ENCODE measurements at places on chromosomes 7 and 10.

DNA sequence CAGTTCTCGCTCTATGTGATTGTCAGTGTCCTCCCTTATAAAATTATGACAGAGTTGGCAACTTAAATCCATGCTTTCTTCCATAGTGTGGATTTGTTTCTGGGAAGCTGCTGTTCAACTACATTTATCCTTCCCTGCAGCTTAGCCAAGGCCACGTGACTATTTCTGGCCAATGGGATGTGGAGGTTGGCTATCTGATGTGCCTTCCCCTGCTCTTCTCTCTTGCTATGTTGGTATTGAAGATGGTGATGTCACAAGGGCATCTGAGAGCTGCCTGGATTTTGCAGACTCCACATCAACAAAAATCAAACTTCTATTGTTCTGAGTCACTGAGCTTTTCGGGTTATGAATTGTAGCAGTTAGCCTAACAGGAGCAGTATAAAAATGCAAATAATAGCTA, 164.9 kb upstream of the RHOBTB1 start:
- peak; percentile 12 for DNase-seq

- no peak for DNase-seq
Measured at GRCh38 chr7:27212497-27213432, 12.9 kb upstream of the HOXA13 start.

DNA sequence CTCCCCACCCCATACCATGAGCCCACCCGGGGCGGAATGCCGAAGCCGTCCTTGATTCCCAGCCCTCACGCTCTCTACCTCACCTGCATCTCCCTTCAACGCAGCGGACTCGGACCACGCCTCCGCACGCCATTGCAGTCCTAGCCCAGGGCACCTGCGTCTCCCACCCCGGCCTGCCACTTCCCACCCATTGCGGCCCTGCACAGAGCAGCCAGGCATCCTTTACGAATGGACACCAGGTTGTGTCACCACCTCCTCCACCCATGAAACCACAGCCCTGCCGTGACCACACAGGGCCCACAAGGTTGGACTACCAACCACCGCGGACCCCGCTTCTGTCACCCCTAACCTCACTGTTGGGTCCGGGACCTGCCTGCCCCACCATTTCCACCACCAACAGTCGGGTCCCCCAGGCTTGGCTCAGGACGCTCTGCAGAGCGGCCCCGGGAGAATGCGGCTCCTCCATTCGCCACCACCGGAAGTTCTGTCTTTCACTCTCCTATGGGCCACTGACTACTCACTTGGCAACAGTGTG, 232.5 kb downstream of the MAD1L1 start:
- DNase-seq: no peak

- no peak for DNase-seq
Measured at GRCh38 chr10:15363031-15363430, 8.1 kb downstream of the FAM171A1 start.

GRCh38 chr10:97553575-97554031, 19.0 kb upstream of the ANKRD2 start:
- peak; percentile 54 for DNase-seq

DNA sequence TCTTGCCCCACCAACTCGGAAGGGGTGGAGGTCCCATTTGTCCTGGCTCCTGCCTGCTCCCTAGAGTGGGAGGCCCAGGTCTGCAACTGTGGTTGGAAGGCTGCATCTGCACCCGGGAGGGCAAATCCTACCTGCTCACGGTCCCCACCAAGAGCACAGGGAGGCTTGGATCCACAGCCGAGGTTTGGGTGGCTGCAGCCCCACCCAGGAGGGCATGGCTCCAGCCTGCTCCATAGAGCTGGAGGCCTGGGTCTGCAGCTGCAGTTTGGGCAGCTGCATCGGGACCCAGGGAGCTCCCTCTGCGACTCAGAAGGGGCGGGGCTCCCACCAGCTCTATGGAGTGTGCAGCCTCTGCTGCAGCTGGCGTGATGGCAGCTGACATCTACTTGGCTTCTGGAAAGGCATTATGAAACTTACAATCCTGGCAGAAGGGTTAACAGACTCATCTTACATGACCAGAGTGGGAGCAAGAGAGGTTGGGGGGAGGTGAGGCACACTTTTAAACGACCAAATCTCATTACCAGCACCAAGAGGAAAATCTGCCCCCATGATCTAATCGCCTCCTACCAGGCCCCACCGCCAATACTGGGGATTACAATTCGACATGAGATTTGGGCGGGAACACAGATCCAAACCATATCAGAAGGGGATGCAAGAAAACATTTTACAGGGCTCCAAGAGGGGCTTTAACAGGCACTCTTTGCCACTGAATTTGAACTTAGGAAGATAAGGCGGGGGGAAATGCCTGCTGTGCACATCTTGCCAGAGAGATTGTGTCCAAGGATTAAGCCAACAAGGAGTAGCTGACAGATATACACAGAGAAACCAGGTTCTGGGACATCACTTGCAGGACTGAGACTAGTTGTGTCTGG, 8.2 kb upstream of the BLVRA start:
- peak; percentile 76 for DNase-seq

GRCh38 chr10:111151595-111152307, 74.9 kb downstream of the ADRA2A start:
- DNase-seq: no peak

GRCh38 chr10:66538908-66539307, 386.9 kb upstream of the LRRTM3 start:
- DNase-seq: no peak

GRCh38 chr10:8073691-8074416, 19.4 kb downstream of the GATA3 start:
- DNase-seq: no peak

- DNase-seq: peak; percentile 71
Measured at GRCh38 chr7:26865094-26865388, 651 bp upstream of the SKAP2 start.

DNA sequence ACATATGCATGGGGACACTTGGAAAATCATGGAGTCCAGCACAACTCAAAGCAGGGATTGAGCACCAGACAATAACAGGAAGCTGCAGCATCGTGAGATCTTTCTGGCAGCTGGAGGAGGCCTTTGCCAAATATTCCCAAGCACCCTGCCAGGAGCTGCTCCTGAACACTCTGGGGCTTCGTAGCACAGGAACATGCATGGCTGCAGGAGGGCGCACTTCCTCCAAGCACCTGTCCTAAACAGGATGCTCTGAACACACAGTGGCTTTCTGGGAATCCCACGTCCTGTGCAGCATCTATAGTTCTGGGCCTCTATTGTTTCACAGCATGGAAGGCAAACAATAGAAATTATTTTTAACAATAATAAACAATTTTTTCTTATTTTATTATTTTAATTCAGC, 4.1 kb downstream of the ABLIM1 start:
- DNase-seq: no peak

- no peak for DNase-seq
Measured at GRCh38 chr7:122143376-122143750, 686 bp downstream of the AASS start.

DNA sequence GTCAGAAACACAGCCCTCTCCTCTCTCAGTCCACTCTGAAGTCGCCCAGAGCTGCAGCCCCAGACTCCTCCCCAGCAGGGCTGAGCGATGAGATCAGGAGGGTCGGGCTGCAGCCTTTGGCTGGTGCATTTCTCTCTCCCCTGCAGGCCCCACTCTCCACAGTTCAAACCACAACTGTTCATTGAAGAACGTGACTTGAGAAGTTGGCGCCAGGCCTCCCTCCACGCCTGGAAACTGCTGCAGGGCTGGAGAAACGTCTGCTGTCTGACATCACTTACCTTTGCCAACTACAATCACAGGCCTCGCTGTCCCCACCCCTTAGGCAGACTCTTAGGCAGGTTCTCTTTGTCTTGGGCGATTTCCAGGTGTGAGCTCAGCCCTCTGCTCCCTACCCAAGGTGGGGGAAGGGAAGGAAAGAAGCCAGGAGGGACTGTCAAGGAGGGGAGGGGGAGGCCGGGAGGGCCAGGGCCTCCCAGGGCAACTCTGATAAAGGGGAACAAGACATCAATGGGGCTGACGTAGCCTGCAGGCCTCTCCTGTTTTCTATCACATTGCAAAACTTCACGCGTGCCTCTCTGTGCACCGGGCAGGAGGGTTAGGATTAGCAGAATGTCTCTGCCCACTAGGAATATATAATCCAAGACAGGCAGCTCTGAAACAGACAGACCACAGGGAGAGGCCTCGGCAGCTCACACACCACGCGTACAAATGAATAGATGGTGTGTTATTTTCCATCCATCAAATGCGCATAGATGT, 32.7 kb downstream of the CALML5 start:
- DNase-seq: peak; percentile 62

- DNase-seq: no peak
Measured at GRCh38 chr7:31082017-31082416, 29.9 kb downstream of the ADCYAP1R1 start.

- no peak for DNase-seq
Measured at GRCh38 chr7:37832194-37832593, 16.2 kb upstream of the NME8 start.

GRCh38 chr7:95095259-95095965, 188.0 kb downstream of the PPP1R9A start:
- no peak for DNase-seq

- no peak for DNase-seq
Measured at GRCh38 chr10:6354168-6354772, 151.5 kb downstream of the PFKFB3 start.

DNA sequence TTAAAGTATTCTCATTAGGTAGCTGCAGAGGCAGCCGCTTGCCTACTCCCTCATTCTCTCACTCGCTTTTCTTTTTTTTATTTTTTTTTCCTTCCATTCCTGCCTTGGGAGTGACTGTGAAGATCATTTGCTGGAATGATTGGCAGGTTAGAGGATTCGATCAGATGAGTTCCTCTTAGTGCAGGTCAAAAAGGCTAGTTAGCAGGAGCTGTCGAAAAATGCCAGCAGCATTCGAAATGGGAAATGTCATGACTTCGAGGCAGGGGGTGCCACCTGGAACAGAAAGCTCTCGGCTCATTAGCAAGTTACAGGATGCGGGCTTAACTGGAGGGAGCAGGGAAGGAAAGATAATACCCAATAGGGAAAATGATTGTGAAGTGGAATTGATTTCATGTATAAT, 137.5 kb upstream of the FZD1 start:
- no peak for DNase-seq

DNA sequence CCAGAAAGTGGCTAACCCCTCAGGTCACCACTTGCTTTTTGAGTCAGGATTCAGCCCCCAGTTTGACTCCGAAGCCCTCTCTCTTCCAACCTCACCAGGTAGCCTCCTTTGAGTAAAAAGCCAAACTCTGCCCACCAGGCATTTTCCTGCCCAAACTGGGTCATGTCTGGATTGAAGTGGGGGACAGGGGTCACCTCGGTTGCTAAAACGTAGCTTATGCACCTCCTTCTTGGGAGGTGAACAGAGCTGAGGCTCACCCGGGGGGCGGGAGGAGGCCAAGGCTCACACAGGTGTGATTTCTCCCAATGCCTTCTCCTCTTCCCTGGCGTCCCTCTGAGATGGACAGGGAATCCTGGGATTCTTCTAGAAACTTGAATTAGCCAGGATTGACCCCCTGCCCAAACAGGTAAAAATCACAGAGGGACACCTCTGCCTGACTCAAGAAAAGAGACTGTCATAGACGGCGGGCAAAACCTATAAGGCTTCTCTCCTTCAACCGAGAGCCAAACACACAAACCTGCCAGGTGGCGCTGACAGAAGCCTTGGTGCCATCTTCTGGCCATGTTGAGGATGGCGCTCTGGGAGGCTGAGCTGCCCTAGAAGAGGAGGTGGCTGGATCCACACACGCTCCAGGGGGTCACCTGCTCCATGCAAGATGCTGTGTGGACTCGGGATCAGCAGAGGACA, 51.6 kb downstream of the PRLHR start:
- peak; percentile 19 for DNase-seq

DNA sequence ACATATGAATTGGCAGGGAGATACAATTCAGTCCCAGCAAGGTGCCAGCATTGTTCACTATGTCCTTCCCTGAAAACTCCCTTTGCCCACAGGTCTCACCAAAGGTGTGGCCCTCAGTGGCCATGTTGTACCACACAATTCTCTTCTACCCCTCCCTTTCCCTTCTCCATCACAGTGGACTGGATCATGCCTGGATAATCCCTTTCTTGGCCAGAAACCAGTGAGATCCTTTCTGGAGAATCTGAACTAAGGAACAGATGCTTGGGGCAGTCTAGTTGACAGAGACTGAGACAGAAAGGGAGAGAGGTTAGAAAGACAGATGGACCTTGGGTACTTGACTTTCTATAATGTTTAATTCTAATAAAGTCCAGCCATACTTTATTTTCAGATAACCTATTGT, 9.5 kb downstream of the NMT2 start:
- no peak for DNase-seq

- no peak for DNase-seq
Measured at GRCh38 chr10:6173203-6173602, 29.5 kb upstream of the PFKFB3 start.

GRCh38 chr10:77360835-77361234, 276.8 kb downstream of the KCNMA1 start:
- DNase-seq: no peak

- DNase-seq: no peak
Measured at GRCh38 chr10:31742255-31742654, 186.4 kb downstream of the ARHGAP12 start.

DNA sequence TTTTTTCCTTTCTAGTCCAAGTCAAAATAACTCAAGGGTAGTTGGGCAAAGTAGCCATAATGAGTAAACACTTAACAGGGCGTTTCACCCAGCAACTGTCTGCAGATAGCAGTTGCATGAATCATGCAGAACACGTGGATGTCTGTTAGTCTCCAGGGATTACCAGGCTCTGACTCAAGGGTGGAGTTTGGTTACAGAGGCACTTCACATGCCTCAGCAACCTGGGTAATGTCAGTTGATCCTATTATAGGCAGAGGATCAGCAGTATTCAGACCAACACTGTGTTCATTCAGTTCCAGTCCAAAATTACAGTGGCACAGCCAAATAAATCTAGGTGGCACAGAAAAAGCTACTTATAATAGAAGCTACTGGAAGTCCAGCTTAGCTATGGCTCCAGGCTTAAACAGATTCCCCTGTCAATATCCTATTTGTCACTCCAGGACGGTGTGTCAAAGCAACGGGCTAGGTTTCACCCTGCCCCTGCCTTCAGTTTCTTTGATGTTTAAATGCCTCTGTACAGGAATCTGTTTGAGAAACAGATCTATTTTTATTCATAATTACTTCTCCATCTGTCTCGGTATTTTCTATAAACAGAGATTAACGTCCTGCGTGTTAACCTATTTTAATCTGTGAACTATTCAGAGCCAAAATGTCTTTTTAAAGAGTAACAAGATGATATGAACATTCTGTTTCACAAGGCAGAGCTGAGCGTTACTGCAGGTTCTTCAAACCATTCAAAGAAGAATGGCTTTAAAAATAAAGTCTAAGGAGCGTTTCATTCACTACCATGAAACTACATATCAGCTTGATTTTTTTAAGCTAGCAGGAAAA, 162.6 kb upstream of the AKR1E2 start:
- DNase-seq: peak; percentile 61

- DNase-seq: no peak
Measured at GRCh38 chr10:70561070-70561469, 41.5 kb downstream of the PRF1 start.

GRCh38 chr7:22680482-22680911, 46.5 kb upstream of the IL6 start:
- DNase-seq: peak; percentile 87

GRCh38 chr7:149831741-149832219, 6.4 kb upstream of the ZNF862 start:
- no peak for DNase-seq
